Activated T-cell treated with anti-CD3 and anti-CD28 coated beads, Interleukin-2, amount 50 U/mL, for 24 hours (primary cell): ENCODE measurements at places on chromosomes 6 and 20.

- H3K27ac ChIP-seq, result no peak overlapping the region
- no peaks in the 10 kb centered on the region for H3K36me3 ChIP-seq
- no peaks in the 10 kb centered on the region for H3K4me1 ChIP-seq
- DNase-seq, result no peak
- H3K4me3 ChIP-seq, result no peak overlapping the region
Measured at GRCh38 chr6:37585523-37585905, 85.8 kb upstream of the CCDC167 start.

GRCh38 chr6:11592294-11592906, 54.9 kb downstream of the TMEM170B start:
- peaks cover 10% of the 10 kb centered on the region for H3K27me3 ChIP-seq
- no peak for DNase-seq
- no peaks in the 10 kb centered on the region for H3K36me3 ChIP-seq
- H3K4me1 ChIP-seq, result no peaks in the 10 kb centered on the region

DNA sequence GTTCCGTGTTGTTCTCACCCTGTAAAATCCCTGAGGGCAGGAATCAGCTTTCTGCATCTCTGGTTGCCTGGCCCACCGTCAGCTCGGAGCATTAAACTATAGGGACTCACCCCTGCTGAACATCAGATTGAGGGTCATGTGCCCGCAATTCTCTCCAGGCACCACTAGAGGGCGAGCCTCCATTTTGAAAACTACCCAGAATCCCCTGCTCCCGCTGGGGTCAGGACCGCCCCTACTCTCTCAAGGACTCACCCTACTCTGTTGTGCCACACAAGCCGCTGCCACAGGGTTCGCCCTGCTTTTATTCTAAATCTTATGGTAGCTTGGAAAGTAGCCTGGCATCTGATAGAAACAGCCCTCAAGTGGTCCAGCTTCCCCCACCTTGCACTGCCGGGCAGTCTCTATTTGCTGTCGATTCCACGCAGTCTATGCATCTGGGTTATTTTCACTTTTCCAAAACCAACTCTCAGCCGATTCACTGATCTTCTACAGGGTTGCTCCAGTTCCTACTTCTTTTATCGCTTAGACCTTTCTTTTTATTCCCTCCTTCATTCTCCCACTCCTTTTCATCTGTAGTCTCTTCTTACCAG, 244.1 kb upstream of the QKI start:
- no peak overlapping the region for H3K4me3 ChIP-seq
- no peaks in the 10 kb centered on the region for H3K36me3 ChIP-seq
- peak; percentile 38 for DNase-seq
- H3K27ac ChIP-seq, result no peak overlapping the region
- no peaks in the 10 kb centered on the region for H3K27me3 ChIP-seq

- no peak for DNase-seq
- H3K27me3 ChIP-seq, result no peaks in the 10 kb centered on the region
- H3K27ac ChIP-seq, result no peak overlapping the region
Measured at GRCh38 chr6:162119341-162119740, 608.2 kb downstream of the PRKN start.

GRCh38 chr6:168756009-168756634, 315.1 kb downstream of the SMOC2 start:
- no peak overlapping the region for H3K27ac ChIP-seq
- DNase-seq, result no peak
- H3K4me3 ChIP-seq, result no peak overlapping the region
- H3K4me1 ChIP-seq, result no peaks in the 10 kb centered on the region
- H3K27me3 ChIP-seq, result peaks cover 20% of the 10 kb centered on the region

- no peaks in the 10 kb centered on the region for H3K27me3 ChIP-seq
- no peak overlapping the region for H3K27ac ChIP-seq
- DNase-seq, result no peak
- peaks cover 2% of the 10 kb centered on the region for H3K4me1 ChIP-seq
Measured at GRCh38 chr20:8449123-8449522, 317.1 kb downstream of the PLCB1 start.

GRCh38 chr20:33532753-33533459, 43.0 kb downstream of the CBFA2T2 start:
- no peak overlapping the region for H3K27ac ChIP-seq
- no peak for DNase-seq
- H3K27me3 ChIP-seq, result no peaks in the 10 kb centered on the region
- peaks cover 24% of the 10 kb centered on the region for H3K4me1 ChIP-seq

DNA sequence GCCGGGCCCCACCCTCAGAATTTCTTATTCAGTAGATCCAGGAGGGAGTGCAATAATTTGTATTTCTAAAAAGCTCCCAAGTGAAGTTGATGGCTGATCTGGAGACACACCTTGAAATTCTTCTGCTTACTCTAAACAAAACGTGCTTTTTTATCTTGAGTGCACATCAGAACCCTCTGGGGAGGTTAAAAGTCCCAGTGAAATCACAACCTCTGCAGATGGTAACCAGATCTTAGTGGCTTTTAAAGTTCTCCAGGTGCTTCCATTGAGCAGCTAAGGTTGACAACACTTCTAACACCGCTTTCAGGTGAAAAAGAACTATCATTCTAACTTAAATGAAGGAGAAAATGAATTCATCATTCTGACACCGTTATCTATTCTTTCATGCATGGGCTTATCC, 45.6 kb upstream of the ESR1 start:
- no peaks in the 10 kb centered on the region for H3K36me3 ChIP-seq
- no peak overlapping the region for H3K27ac ChIP-seq
- peaks cover 23% of the 10 kb centered on the region for H3K27me3 ChIP-seq
- peaks cover 34% of the 10 kb centered on the region for H3K4me1 ChIP-seq
- DNase-seq, result no peak
- H3K4me3 ChIP-seq, result no peak overlapping the region

GRCh38 chr20:32249030-32249738, 28.3 kb upstream of the KIF3B start:
- DNase-seq, result peak; percentile 48
- no peaks in the 10 kb centered on the region for H3K27me3 ChIP-seq
- peaks cover 66% of the 10 kb centered on the region for H3K4me1 ChIP-seq
- H3K27ac ChIP-seq, result peak overlapping the region; percentile 95
- peak overlapping the region; percentile 35 for H3K4me3 ChIP-seq

GRCh38 chr6:106997392-106998158, 23.0 kb upstream of the CD24 start:
- peaks cover 3% of the 10 kb centered on the region for H3K4me1 ChIP-seq
- no peaks in the 10 kb centered on the region for H3K27me3 ChIP-seq
- no peak overlapping the region for H3K27ac ChIP-seq
- no peaks in the 10 kb centered on the region for H3K36me3 ChIP-seq
- peak; percentile 63 for DNase-seq
- no peak overlapping the region for H3K4me3 ChIP-seq
